ENCODE measurements at places on chromosomes 11 and 22. TPM values are rescaled to one million over a fixed set of nuclear protein-coding genes. Genes with fewer than 3 reads are reported as not detected.

GRCh38 chr11:108224911-108225786, 2.3 kb downstream of the ATM start:
- DNase-seq = no peak

Gene USP2
- polyA plus RNA-seq = 11.8 TPM

Gene PLEKHB1
- polyA plus RNA-seq = 3.0 TPM

Gene WBP2NL
- 1.6 TPM for polyA plus RNA-seq

Gene SULT4A1
- polyA plus RNA-seq = 8.8 TPM

Gene FAM83F
- 0.13 TPM for polyA plus RNA-seq

GRCh38 chr11:33689085-33689484, 11.5 kb downstream of the C11orf91 start:
- DNase-seq = no peak

Gene MUC5AC
- not detected for polyA plus RNA-seq

DNA sequence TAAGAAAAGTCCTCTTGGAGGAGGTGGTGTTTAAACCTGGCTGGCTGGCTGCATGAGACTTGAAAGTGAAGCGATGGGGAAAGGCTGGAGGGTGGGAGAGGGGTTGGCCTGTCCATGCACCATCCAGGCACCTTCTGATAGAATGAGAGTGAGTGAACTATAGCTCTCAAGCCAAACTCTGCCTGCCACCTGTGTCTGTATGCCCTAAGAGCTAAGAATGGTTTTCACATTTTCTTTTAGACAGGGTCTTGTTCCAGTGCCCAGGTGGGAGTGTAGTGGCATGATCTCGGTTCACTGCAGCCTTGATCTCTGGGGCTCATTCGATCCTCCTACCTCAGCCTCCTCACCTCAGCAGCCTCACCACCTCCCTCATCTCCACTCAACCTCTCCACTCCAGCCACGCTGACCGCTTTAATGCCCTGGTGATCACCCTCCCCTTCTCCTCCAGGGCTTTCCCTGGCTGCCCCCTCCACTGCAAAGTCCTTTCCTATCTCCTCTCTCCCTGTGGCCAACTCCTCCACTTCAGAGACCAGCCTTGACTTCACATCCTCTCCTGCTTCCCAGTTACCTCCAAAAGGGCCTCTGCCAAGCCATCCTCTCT, 38.3 kb upstream of the DKK3 start:
- DNase-seq = no peak

- DNase-seq = no peak
Observed at GRCh38 chr11:112467721-112468120, 207.1 kb upstream of the PLET1 start.

Gene NELL1
- polyA plus RNA-seq = not detected

DNA sequence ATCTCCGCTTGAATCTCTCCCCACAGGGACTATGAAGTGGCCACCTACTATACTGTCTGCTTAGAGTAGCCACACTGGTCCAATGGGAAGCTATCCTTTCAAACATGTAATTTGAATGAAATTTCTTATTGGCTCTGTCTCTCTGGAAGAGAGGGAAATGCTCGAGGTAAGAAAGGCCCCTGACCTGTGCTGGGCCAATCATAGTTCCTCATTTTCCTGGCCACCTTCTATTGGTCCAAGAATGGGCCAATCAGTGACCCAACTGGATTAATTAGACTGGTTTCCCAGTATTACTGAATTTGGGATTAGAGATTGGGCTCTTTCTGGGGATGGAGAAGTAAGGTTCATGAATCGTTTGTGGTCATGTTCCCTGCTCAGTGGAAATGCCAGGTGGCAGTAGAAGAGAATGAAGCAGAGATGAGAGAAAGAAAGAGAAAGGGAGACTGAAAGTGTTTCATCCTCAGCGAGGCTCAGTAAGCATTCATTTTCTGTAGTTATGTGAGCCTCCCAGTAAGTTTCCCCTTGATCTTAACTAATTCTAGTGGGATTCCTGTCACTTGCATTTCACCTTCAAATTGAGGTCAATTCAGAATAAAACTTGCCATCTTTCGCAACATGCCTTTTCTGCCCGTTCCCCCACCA, 8.4 kb upstream of the MMP20 start:
- no peak for DNase-seq

Gene PGA4
- 0.42 TPM for polyA plus RNA-seq

Gene SLC22A25
- not detected for polyA plus RNA-seq

GRCh38 chr22:38026130-38027111, 30.8 kb upstream of the PICK1 start:
- no peak for DNase-seq

DNA sequence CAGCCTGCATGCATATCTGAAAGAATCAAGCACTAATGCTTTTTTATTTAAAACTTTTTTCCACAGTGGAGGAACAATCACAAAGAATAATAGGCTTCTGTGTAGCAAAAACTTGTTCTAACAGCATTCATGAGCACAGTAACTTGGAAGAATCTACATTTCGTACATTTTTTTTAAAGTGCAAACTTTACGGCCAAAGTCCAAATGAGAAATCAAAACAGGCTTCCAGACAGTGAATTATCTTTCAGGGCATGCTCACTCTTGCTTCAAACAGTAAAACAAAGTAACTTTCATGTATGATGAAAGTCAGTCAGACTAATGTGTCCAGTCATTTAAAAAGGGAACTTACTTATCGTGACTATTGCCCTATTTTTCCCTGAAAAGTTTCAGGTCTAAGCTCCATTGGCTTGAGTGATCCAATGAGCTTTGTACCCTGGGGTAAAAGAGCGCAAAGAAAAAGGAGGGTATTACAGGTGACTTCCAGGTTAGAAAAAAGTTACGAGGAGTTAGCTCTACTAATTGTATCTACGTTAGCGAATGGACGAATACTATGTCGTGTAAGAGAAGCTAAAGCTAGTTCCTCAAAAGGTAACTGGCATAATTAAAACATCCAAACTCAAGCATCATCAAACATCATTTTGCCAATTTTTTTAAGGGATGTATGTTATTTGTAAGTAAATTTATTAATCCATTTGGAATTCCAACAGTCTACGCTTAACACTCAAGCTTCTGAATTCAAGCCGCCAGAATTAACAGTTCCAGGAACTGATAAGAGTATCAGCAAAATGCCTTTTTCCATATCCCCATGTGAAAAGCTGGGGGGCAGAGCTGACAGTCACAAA, 1.7 kb downstream of the PICALM start:
- no peak for DNase-seq

Gene TRIM48
- polyA plus RNA-seq = not detected

DNA sequence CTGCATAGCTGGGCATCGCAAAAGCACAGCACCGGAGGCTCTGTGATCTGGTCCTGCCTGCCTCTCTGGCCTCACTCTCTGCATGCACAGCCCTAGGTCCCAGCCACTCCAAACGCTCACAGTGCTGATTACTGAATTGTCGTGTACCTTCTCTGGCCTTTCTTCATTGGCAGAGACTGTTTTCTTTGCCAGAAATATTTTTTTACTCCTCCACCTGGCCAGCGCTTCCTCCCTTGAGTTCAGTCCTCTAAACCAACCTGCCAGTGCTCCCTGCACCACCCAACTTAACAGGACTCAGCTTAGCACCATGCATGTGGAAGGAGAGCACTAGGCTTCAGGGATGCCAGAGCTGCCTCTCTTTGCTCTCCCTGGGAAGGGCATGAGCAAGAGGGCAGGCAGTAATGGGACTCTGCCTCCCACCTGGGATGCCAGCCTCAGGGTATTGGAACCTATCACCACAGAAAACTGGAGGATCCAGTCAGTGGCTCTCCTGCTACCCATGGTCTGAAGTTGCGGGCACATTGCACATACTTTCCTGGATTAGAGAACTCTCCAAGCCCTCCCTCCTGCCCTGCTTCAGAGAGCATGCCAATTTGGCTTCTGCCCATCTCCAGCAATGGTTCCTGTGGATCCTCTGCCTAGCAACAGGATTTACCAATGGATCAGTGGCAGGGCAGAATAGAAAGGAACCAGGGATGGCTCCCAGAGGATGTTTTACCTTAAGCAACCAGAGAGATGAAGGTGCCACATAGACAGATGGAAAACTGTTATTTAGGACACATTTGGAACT, 37.0 kb upstream of the GNAZ start:
- peak; percentile 35 for DNase-seq

DNA sequence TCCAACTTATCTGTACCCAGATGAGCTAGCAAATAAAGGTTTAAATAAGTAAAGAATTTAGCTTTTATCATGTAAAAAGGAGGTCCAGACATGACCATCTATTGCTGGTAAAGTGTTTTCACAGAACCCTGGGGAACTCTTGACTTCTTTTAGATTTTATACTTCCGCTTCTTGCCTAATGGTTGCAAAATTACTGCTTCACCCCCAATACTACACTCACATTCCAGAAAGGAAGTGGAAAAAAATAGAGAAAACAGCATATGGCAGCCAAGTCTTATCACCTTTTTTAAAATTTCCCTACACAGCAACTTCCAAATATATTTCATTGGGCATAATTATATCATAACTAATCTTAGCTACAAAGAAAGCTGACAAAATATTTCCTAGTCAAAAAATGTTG, 12.1 kb downstream of the BBOX1 start:
- no peak for DNase-seq

DNA sequence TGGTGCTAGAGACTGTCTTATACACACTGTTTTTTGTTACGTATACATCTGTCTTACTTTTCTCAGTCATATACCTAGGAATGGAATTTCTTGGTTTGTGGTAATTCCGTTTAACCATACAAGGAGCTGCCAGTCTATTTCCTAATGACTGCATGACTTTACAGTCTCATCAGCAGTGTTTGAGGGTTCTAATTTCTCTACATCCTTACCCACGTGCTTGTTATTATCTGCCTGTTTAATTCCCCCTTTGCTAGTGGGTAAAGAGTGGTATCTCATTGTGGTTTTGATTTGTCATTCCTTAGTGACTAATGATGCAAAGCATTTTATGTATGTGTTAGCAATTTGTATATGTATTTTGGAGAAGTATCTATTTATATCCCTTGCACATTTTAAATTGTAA, 1008.0 kb downstream of the FAM181B start:
- DNase-seq = no peak

- DNase-seq = no peak
Observed at GRCh38 chr11:19570889-19571288, 141.7 kb upstream of the NAV2 start.

DNA sequence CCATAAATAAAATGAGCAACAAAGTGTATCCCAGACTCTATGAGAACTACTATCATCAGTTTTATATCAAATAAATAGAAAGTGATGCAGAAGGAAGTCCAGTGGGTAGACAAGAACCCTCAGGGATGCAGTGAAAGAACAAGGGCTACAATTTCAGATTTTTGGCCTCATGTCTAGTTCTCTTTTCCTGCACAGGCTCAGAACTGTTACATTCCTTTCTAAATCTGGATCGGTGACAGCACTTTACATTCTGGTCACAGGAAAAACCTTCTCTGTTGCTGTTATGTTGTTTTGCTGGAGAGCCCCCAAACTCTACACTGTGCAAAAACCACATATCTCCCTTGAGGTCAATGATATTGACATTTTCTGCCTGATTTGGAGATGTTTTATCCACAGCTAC, 108.8 kb upstream of the ANO5 start:
- DNase-seq = no peak

Gene SLC15A3
- polyA plus RNA-seq = 57.7 TPM

Gene SAA2
- polyA plus RNA-seq = 11.2 TPM

DNA sequence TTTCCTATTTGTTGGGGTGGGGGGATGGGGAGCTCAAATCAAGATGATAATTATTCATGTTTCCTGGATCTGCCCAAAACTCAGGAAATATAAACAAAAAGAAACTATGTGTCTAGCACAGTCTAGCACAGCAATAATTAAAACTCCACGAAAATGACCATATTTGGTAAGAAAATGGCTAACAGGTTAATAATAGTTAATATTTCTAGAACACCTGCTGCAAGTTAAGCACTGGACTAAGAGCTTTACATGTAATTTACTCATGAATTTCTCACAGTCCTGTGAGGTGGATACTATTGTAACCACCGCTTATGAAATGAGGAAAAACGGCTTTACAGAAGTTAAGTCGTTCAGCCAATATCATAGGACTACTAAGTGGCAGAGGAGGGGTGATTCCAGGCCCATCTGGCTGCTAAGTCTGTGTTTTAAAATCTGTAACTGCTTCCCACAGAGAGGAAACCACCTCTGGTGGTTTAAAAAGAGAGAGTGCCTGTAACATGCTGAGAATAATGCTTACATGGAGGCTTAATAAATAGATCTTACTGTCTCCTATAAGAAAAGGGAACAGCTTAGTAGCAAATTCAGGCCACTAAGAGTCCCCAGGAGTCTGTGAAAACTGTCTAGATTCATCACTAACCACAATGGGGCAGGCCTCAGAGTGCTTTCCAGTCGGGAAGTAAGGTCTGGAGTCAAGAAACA, 11.0 kb upstream of the AMOTL1 start:
- DNase-seq = no peak

GRCh38 chr11:7657306-7658025, 15.8 kb downstream of the CYB5R2 start:
- peak; percentile 75 for DNase-seq

GRCh38 chr22:40407831-40408717, 37.7 kb downstream of the SGSM3 start:
- DNase-seq = no peak

Gene NXPE1
- not detected for polyA plus RNA-seq

Gene CARD16
- polyA plus RNA-seq = 48.6 TPM

GRCh38 chr22:19870153-19871022, 15.7 kb upstream of the GNB1L start:
- peak; percentile 10 for DNase-seq

GRCh38 chr11:12001186-12001585, 7.2 kb downstream of the DKK3 start:
- no peak for DNase-seq

GRCh38 chr11:44949160-44950030, 1.3 kb downstream of the TP53I11 start:
- no peak for DNase-seq
